ENCODE measurements at places on chromosomes 12 and 14.
A peak's percentile ranks its signal among the peaks of the same experiment; 100 is the strongest.

DNA sequence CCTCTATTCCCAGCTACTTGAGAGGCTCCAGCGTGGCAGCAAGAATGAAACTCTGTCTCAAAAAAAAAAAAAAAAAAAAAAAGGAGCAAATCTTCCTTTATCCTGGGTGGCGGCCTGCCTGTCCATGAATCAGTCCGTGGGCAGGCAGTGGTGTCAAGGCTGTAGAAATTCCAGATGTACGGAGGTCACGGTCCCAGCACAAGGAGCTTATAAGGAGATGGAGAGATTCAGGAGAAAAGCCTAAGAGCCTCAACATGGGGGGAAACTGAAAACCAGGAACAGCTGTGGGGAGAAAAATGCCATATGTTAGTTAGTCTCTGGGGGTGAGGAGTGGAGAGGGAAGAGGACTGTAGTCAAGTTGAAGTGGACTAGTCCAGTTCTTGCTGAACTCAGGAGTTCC is 130.5 kb upstream of the CRY1 start:
- no peak for DNase-seq

DNA sequence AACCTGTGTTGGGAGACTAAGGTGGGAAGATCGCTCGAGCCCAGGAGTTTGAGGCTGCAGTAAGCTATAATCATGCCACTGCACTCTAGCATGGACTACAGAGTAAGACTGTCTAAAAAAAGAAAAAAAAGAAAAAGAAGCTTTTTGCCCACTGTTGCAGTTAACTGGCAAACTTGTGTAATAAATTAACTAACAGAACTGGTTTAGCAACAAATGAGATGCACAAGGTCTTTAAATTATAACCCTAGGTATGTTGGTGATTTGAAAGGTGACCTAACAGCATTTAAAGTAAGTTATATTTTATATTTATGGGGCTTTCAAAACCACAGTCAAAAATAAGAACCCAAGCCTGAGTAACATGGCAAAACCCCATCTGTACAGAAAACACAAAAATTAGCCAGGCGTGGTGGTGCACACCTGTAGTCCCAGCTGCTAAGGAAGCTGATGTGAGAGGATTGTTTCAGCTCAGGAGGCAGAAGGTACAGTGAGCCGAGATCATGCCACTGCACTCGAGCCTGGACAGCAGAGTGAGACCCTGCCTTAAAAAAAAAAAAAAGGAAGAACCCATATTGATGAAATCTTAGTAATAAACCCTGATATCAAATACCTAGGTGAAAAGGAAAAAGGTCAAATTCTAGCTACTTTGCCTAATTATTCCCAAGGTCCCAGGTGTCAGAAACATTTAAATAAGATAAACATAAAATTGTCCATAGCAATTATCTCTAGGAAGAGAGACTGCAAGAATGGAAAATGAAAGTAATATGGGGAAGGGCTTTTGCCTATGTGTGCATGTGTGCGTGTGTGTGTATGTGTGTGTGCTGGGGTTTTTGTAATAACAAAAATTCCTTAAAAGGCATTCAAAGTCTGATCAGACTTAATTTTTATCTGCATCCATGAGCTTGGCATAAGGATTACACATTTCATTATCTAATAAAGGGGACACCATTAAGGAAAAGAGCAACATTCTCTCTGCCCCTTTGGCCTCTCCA is 15.4 kb downstream of the SYNE2 start:
- peak; percentile 16 for DNase-seq

GRCh38 chr12:113591480-113591974 is 119.9 kb upstream of the LHX5 start:
- peak; percentile 50 for DNase-seq

- DNase-seq, result no peak
These were observed 721 bp upstream of the CTSG start for GRCh38 chr14:24576771-24577170.

DNA sequence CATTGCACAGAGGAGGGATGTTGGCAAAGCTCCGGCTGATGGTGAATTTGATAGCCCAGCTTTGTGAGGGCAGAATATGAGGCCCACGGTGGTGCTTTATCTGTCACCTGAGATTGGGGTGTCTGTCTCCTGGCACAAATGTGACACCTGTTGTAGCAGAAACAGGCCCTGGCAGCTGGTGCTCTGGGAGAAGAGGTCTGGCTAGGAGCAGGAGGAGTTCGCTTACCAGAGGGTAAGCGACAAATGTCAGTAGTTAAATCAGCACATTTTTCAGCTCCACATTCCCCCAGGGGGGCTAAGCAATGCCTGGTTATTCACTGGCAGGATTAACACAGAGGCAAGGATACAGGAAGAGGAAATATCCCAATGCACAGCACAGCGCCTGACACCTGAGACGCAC is 71.1 kb downstream of the B4GALNT3 start:
- no peak for DNase-seq

GRCh38 chr12:3105690-3106479 is 28.7 kb downstream of the TSPAN9 start:
- no peak for DNase-seq

DNA sequence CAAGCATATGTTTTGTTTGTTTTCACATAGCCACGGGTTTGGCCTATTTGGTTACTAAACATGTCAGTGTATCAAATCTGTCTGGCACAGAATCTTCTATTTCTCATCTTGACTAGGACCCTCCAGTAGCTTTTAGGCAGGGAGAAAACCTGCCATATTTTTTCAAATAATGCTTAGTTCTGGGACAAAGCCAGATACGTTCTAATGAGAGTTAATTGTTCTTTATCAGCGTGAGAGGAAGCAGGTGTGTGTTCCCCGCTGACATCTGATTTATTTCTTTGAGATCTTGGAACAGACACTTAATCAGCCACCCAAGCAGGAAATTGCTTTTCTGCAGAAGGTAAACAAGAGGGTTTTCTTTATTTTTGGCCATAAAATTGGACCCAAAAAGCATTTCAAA is 54.8 kb downstream of the GOLGA5 start:
- DNase-seq, result no peak

DNA sequence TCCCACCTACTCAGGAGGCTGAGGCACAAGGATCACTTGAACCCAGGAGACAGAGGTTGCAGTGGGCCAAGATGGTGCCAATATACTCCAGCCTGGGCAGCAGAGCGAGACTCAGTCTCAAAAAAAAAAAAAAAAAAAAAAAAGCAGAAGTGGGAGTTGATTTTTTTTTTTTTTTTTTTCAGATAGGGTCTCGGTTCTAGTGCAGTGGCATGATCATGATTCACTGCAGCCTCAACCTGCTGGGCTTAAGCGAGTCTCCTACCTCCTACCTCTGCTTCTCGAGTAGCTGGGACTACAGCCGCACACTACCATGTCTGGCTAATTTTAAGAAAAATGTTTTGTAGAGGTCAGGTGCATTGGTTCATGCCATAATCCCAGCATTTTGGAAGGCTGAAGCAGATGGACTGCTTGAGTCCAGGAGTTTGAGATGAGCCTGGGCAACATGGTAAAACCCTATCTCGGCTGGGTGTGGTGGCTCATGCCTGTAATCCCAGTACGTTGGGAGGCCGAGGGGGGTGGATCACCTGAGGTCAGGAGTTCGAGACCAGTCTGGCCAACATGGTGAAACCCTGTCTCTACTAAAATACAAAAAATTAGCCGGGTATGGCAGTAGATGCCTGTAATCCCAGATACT is 16.3 kb upstream of the HSP90AA1 start:
- no peak for DNase-seq

- no peak for DNase-seq
These were observed 136.7 kb upstream of the SLC35F4 start for GRCh38 chr14:58002618-58003017.

DNA sequence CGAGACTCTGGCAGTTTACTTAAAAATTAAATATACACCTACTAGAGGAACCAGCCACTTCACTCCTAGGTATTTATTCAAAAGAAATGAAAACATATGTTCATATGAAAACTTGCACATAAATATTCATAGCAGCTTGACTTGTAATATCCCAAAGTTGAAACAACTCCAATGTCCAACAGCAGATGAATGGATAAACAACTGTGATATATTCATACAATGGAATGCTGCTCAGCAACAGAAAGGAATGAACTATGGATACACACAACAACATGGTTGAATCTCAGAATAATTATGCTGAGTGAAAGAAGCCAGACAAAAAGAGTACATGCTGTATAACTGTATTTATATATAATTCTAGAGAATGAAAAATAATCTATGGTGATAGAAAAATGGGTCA is 53.4 kb upstream of the DACT1 start:
- DNase-seq, result no peak

DNA sequence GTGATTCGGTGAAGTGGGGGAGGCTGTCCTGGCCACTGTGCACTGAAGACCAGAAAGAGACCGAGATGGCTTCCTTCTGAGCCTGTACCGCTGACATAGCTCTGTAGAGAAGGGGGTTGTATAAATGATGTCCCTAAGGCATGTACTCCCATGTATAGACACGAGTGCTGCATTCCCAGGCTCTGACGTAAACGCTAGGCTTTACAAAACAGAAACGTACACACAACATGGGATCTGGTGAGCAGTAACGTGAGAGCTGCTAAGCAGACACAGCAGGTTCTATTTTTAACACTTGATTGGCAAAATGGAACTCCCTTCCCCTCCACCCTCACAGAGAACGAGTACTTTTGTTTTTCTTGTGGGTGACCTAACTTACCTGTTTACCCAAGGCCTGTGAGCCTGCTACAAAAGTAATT is 35.9 kb downstream of the ACADS start:
- DNase-seq, result no peak

GRCh38 chr12:101671157-101671791 is 26.2 kb upstream of the CHPT1 start:
- no peak for DNase-seq

GRCh38 chr14:50186107-50186506 is 45.3 kb downstream of the SOS2 start:
- no peak for DNase-seq

- peak; percentile 56 for DNase-seq
These were observed 77.8 kb upstream of the CPNE8 start for GRCh38 chr12:38983117-38983571.

- no peak for DNase-seq
These were observed 1758.1 kb upstream of the SEL1L start for GRCh38 chr14:83291714-83292113.

- DNase-seq, result no peak
These were observed 44.3 kb downstream of the ATG2B start for GRCh38 chr14:96318836-96319235.

GRCh38 chr12:52601671-52602070 is 408 bp upstream of the KRT72 start:
- DNase-seq, result no peak

GRCh38 chr14:78902010-78902623 is 731.9 kb downstream of the NRXN3 start:
- peak; percentile 23 for DNase-seq

DNA sequence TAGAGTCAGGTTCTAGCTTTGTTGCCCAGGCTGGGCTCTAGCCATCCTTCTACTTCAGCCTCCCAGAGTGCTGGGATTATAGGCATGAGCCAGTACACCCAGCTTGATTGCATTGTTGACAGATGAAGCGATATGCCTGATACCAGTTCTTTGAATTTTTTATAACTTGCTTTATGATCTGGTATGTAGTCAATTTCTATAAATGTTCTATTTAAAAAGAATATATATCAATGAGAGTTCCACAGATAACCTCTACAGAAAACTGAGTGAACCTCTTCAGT is 99.8 kb downstream of the DIP2B start:
- DNase-seq, result no peak

DNA sequence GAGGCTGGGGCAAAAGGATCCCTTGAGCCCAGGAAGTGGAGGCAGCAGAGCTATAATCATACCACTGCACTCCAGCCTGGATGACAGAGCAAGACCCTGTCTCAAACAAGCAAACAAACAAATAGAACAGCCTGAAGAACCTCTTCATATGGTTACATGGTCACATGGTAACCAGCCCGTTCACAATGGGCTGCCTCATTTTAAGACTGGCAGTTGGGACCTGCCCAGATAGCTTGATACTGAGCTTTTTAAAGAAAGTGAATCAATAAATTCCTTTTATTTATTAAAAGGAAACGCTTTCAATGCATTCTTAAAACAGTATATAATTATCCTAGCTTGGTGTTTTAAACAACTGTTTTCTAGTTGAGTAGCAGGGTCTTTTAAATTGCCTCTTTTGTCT is 10.5 kb downstream of the MLXIP start:
- no peak for DNase-seq

DNA sequence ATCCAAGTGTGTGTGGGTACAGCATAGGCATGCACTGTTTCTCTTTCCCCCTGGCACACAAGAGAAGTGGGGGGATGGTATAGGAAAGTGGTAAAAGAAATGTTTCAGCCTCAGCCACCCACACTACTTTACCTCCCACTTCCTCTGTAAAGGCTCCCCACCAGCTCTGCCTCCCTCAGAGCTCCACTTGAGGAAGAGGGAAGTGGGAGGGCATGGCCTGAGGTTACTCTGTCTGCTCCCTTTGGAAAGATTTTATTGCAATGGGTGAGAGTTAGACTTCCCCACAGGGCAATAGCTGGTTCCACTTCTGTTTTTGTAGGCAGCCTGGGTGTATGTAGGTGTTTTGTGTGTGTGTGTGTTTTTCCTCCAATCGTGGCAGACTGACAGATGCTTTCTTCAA is 145.3 kb downstream of the SSPN start:
- no peak for DNase-seq

GRCh38 chr12:88166179-88166578 is 24.1 kb downstream of the TMTC3 start:
- no peak for DNase-seq

DNA sequence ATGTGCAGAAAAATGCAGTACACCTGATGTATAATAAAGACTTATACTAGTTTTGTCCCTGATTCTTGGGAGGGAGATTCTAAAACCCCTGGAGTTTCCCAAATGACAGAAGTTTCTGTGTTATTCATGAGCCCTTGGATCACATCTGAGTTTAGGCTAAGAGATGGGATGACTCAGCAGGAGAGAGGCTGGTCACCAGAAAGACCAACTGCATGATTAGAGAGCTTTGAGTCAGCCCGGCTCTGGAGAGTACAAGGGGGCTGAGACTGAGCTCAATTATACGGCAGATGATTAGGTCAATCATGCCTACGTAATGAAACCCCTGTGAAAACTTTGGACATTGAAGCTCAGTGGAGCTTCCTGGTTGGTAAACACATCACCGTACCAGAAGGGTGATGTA is 174.2 kb downstream of the SSPN start:
- DNase-seq, result peak; percentile 72
